ENCODE measurements at places on chromosomes 11 and 22. TPM values are rescaled to one million over a fixed set of nuclear protein-coding genes. Genes with fewer than 3 reads are reported as not detected.

The P2RY2 gene
- total RNA-seq, result 3.4 TPM

The CD3G gene
- total RNA-seq, result not detected

DNA sequence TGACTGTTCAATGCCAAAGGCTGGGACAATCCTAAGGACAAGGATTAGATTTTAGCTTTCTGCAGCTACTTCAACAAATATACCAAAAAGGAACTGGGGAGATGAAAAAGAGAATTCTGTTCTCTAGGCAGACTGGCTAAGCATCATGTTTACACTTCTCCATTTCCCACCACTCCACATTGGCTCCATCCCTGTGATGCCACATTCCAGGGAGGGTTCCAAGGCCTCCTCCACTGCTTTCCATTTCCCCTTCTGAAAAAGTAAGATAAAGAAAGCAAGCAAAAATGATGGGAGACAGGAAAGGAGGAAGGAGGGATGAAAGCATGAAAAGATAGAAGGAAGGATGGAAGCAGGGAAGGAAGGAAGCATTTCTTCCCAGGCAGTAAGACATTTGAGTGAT, 315.8 kb downstream of the BLID start:
- no peak for DNase-seq

DNA sequence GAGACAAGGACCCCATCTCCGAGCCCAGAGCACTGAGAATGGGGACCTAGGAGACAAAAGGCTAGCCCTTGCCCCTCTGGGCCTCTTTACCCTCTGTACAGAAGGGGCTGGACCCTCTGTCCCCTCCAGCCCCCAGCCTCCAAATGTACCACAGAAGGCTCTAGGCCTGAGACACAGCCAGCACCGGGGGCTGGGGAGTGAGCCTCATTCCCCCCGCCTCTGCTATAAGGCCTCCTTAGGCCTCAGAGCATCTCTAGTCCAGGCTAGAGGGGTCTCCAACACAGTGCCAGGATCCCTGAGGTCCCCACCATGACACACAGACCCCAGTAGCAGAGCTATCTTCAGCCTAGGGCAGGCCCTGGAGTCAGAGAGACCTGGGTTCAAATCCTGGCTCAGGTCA, 4.8 kb downstream of the SMTN start:
- DNase-seq, result no peak

GRCh38 chr11:100929377-100929776, 200.2 kb downstream of the PGR start:
- no peak for DNase-seq

The CNGA4 gene
- not detected for total RNA-seq

- DNase-seq, result no peak
Observed at GRCh38 chr11:76124905-76125770, 81.2 kb downstream of the WNT11 start.

- no peak for DNase-seq
Observed at GRCh38 chr11:62438641-62439040, 19.8 kb downstream of the SCGB1A1 start.

Data from myocyte (in vitro differentiated cells).